ENCODE measurements at places on chromosomes 6 and 20.

DNA sequence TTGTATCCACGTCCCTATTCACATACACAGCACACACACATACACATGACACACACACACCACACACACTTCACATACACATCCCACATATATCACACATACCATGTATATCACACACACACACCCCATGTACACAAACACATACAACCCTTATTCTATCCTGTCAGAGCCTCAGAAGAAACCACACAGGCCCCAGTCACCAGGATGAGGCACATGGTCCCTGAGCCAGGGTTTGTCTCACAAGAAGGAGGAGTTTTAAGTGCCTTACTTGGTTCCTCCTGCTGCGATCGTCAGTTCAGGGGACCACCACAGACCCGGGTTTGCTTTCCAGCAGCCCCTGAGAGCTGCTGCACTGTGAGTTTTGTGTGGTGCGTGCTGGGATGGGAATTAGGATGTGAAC is 23.6 kb downstream of the BFSP1 start:
- no peak for DNase-seq

DNA sequence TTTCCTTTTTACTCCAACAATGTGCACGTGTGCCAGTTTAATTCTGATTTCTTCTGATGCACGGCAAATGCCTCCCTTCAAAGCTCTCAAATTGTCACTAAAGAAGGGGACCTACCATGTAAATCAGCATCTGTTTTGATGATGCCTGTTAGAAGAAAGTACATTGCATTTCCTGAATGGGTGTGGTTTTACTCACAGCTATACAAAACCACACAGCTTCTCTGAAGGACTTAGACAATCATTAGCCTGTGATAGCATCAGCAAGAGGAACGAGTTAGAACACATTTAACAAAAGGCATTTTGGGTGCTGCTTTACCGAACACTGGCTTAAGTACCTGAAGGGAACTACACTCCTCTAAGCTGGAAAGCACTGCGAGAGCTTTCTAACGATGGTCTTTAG is 109.4 kb downstream of the ATXN1 start:
- DNase-seq: no peak

DNA sequence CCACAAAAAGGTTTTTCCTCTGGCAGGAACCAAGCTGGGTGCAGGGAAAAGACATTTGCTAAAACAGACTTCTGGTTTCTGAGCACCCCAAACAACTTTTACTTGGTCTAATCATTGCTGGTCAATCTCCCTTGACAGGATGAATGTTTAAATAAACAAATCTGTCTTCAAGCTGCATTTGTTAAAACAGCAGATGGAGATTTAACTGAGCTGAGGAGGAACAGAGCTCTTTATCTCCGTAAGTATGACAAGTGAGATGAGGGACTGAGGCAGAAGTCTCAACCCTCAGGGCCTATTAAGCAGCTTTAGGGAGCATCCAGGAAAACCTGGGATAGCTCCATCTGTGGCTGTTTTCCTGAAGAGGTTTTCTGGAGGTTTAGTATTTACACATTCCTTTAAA is 40.6 kb downstream of the NINL start:
- no peak for DNase-seq

GRCh38 chr6:164401871-164402270 is 907.5 kb downstream of the C6orf118 start:
- no peak for DNase-seq

GRCh38 chr6:68427630-68428029 is 207.5 kb upstream of the ADGRB3 start:
- no peak for DNase-seq

Data from osteocyte (in vitro differentiated cells).